ENCODE measurements at places on chromosomes 5 and 9.

DNA sequence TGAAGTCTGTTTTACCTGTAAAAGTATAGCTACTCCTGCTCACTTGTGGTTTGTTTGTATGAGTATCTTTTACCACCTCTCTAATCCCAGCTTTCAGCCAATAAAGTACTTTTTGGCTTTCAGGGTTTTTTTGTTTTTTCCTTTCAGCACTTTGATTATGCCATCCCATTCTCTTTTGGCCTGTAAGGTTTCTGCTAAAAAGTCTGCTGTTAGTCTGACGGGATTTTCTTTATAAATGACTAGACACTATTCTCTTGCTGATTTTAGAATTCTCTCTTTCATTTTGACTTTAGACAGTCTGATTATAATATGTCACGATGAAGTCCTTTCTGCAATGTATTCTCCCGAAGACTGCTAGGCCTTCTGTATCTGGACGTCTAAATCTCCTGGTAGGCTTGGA is 37.2 kb downstream of the TEX10 start:
- no peak for DNase-seq

DNA sequence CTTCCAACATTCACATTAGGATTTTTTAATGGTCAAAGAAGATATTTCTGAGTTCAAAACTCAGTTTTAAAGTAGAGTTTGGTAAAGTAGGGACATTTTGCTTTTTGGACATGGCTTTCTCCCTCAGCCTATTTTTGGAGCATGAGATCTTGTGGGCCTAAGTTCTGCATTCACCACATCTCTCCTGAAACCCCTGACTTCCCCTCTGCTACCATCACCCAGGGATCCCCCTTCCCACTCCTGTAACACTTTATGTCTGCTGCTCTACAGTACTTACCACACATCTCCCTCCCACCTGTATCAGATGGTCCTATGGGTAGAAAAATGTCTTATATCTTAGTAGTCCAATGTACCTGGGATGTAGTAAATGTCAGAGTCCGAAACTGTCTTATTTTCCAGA is 48.2 kb upstream of the JAK2 start:
- DNase-seq, result no peak

- no peak for DNase-seq
Measured at GRCh38 chr5:146041180-146041789, 64.1 kb downstream of the PLAC8L1 start.

- DNase-seq, result no peak
Measured at GRCh38 chr5:71695071-71695470, 24.0 kb upstream of the CARTPT start.

- DNase-seq, result peak; percentile 19
Measured at GRCh38 chr5:5271786-5272321, 131.7 kb downstream of the ADAMTS16 start.

GRCh38 chr9:17484906-17485305 is 94.0 kb upstream of the SH3GL2 start:
- DNase-seq, result no peak

- DNase-seq, result no peak
Measured at GRCh38 chr9:28941856-28942255, 1368.6 kb upstream of the C9orf72 start.

GRCh38 chr5:179270581-179271427 is 74.5 kb downstream of the ADAMTS2 start:
- no peak for DNase-seq

GRCh38 chr5:8861764-8862163 is 684.1 kb downstream of the SEMA5A start:
- no peak for DNase-seq

DNA sequence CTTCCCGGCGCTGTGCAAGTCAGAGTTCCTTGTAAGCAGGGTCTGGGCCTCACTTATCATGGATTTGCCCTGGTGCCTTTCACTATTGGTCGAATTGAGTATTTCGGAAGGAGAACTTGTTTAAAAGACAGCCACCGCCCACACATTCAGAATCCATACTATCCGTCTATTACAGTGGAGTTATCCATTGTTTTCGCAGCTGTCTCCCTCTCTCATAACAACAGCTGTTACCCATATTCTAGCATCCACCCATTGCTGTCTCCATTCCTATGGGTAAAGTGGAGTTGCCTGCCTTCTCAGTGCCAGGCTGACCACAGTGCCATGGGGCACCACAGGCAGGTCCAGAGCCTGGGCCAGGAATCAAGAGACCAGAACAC is 20.2 kb downstream of the FAXDC2 start:
- DNase-seq, result no peak

DNA sequence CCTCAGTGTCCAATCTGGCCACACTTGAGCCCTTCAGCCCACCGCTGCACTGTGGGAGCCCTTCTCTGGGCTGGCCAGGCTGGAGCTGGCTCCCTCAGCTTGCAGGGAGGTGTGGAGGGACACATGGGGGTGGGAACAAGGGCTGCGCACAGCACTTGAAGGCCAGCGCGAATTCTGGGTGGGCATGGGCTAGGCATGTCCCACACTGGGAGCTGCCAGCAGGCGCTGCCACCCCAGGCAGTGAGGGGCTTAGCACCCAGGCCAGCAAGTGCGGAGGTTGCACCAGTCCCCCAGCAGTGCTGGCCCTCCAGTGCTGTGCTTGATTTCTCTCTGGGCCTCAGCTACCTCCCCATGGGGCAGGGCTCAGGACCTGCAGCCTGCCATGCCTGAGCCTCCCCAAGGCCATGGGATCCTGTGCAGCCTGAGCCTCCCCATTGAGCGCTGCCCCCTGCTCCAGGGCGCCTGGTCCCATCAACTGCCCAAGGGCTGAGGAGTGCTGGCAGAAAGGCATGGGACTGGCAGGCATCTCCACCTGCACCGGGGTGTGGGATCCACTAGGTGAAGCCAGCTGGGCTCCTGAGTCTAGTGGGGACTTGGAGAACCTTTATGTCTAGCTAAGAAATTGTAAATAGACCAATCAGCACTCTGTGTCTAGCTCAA is 148.2 kb downstream of the EMB start:
- DNase-seq, result no peak

GRCh38 chr5:77449277-77449676 is 42.8 kb downstream of the WDR41 start:
- no peak for DNase-seq

GRCh38 chr9:87498811-87499360 is 1.2 kb downstream of the DAPK1 start:
- DNase-seq, result no peak

DNA sequence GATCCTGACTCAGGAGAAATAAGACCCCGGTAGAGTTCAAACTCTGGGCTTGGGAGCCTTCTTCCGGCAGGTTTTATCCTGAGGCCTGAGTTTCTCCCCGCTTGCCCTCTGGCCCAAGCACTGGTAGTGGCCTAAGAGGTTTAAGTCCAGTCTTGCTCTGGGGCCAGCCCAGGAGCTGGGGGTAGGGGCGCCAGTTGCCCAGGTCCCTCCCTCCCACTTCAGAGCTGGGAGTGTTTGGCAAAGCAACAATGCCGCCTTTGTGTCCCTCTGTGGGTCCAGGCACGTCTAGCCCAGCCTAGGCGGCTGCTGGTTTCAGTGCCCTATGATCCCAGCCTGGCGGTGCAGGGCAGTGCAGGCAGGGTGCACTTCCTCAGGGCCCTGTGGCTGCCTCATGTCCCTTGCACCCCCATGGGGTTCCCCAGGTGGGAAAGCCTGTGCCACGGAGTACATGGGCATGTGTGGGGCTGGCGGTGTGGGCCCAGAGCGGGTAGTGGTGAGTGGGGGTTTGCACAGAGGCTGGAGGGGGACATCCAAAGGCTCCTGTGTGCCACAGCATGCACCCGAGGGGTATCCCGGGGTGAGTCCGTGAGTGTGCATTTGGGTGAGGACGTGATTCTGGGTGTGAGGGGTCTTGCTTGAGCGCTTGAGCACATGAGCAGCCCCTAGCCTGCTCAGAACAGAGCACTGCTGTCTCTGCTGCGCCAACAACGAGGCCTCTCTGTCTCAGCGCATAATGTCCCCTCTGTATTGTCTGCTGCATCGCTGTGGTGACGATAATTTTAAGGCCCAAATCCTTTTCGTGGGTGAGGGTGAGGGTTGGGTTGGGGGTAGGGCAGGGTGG is 61.7 kb upstream of the PSD2 start:
- DNase-seq, result no peak

DNA sequence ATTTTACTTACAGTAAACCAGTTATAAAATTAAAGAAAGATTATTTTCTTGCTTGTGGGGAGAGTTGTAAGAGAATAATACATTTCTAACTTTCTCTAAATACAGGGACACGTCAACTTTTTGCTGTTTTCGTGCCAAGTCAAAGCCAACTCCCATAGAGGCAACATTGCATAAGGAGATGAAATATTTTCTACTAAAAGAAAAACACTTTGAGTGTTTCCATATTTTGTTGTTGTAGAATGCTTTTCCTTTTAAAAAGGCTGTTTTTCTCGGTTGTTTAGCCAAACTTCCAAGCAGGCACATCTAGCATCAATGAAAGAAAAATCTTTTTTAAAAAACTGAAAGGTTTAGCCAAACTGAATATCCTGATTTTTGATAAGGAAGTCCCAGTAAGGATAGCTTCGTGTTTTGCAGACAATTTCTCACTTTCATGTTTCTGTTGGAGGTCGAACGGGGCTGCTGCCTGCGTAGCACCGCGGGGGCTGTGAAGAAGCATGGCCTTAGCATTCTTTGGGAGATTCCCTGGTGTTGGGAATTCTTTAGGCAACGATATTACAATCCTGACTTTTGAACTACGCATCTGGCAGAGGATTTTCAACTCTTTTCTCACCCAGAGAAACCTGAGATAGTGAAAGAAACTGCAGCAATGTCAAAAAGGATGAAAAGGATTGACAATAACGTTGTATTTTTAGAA is 108.1 kb upstream of the FBXL7 start:
- no peak for DNase-seq

- no peak for DNase-seq
Measured at GRCh38 chr5:14893381-14893780, 21.8 kb upstream of the ANKH start.

DNA sequence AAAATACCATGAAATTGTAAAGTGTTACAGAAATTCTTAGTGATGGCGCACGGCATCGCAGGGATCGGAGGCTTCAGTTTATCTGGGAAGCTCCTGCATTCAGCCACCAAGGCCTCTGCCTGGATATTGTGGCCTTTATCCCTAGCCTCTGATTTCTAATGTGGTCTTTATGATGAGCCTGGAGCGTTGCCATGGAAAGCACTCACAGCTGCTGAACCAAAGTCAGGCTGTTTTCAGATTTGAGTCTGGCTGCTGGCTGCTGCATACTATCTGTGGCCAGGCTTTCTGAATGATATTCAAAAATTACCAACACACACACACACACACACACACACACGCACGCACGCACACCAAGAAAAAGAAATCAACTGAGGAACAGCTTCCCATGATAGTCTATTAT is 101.1 kb upstream of the ZNF366 start:
- peak; percentile 60 for DNase-seq

DNA sequence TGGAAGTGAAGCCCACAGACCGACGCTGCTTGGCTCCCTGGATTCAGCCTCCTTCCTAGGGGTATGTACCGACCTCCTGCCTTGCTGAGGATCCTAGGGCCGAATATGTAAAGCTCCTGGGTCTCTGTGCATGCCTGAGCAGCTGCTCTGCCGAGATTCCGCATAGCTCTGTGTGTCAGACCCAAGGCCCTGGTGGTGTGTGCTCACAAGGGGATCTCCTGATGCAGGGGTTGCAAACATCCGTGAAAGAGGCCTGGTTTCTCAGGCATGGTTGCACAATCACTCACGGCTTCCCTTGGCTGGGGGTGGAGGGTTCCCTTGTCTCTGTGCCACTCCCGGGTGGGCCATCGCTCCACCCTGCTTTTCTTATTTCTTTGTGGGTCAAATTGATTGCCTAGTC is 19.9 kb upstream of the SVEP1 start:
- DNase-seq, result no peak

DNA sequence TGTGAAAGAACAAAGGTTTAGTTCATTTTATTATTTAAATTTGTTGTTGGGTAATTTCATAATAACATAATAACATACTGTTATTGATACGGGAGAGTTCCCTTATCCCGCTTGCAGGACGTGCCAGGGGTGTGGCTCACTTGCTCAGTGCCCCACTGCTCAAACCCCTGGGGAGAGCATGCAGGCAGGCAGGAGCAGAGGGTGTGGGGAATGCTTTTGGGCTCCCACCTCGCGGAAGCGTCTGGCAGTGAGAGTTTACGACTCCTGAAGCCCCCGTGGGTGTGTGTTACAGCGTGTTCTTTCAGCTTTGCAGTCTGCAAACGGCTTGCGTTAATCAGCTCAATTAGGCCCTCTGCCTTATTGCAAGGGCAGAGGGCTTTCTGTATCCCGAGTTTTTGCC is 675.9 kb downstream of the SEMA5A start:
- DNase-seq, result no peak

- no peak for DNase-seq
Measured at GRCh38 chr5:134304306-134304705, 62.7 kb downstream of the CDKL3 start.

DNA sequence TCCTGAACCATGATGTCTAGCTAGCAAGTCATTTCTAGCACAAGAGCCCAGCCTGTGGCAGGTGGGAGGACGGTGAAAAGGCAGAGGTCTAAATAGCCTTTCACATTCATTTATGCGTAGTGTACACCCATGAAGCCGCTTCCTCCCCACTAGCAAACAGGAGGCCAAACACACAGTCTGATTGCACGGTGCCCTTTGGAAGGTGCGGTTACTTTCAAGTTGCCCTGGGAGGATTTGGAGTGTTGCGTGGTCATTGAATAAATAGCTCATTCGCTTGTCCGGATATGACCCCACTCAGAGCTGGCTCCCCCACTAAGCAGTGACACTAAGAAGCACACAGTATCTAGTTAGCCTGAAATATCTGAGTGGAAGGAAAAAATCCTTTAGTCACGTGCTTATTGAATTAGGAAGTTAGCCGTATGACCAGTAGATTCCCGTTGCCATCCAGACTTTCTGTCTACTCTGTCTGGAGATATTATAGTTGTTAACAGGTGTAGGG is 664 bp upstream of the ARSB start:
- DNase-seq, result no peak

- no peak for DNase-seq
Measured at GRCh38 chr9:35029241-35029640, 39.7 kb downstream of the DNAJB5 start.

DNA sequence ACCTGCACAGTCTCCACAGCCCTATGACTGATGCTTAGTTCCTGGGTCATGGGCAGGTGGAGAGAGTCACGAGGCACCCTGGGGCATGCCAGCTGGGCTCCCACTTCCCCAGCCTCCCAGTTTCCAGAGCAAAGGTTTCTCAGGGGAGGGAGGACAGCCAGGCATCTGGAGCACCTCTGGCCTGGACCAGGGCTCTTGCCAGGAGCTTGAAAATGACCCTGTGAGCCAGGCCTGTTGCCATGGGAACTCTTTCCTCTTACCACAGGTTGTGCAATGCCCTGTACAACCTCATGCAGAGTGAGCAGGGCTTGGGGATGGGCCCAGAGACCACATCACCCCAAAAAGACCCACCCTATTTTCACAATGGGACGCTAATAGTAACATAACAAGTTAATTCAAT is 113.1 kb downstream of the PSD2 start:
- DNase-seq, result no peak

Measured in NCI-H1092 (cell line).